ENCODE measurements at places on chromosomes 4 and X.

DNA sequence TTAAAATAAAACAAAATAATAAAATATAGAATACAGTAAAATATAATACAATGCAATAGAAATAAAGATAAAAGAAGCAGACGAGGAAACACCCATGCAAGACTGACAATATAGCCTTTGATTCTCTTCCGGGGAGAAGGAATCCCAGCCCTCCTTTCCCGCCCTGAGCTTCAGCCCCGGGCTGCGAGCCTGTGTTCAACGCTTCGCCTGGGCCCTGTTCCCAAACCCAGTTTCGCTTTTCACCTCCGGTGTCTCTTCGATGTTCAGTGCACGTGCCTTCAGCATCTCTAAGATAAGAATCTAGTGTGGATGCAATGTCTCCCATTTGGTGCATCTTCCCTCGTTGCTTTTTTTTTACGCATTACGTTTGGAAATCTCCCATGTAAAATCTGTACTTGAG is 38.4 kb upstream of the ARSD start:
- no peak for DNase-seq

- peak; percentile 71 for DNase-seq
Observed at GRCh38 chrX:39900777-39901170, 197.0 kb downstream of the BCOR start.

- DNase-seq, result no peak
Observed at GRCh38 chr4:21976166-21976565, 27.6 kb upstream of the KCNIP4 start.

DNA sequence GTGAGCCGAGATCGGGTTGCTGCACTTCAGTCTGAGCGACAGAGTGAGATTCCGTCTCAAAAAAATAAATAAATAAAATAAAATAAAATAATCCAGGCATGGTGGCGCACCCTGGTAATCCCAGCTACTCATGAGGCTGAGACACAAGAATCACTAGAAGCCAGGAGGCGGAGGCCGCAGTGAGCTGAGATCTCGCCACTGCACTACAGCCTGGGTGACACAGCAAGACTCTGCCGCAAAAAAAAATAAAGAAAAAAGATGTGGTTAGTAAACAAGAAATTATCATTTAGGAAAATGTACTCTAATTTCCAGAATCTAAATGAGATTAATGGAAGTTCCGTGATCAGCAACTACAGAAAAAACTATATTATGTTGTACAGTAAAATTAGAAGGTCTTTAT is 14.5 kb upstream of the LRBA start:
- no peak for DNase-seq

GRCh38 chrX:41670112-41670511 is 18.7 kb upstream of the GPR34 start:
- DNase-seq, result no peak

Data from NCI-H146 (cell line).